DND-41 (cell line): ENCODE measurements at places on chromosomes 5 and 9.

DNA sequence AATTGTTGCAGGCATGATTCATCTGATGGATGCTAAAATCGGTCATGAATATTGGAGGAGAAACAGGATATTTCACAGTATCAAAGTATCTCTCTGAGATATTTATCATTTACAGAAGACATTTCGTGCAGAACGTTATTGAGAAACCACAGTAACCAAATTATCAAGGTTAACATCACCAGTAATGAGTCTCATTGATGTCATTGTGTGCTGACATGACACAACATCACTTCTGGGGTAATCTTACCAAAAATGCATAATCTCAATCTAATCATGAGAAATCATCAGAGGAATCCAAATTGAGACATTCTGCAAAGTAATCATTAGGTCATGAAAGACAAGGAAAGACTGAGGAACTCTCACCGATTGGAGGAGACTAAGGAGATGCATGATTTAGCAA lies 42.7 kb downstream of the C5orf22 start:
- peaks cover 3% of the 10 kb centered on the region for H3K27me3 ChIP-seq
- no peak overlapping the region for H3K27ac ChIP-seq
- DNase-seq, result no peak
- H3K4me1 ChIP-seq, result no peaks in the 10 kb centered on the region

DNA sequence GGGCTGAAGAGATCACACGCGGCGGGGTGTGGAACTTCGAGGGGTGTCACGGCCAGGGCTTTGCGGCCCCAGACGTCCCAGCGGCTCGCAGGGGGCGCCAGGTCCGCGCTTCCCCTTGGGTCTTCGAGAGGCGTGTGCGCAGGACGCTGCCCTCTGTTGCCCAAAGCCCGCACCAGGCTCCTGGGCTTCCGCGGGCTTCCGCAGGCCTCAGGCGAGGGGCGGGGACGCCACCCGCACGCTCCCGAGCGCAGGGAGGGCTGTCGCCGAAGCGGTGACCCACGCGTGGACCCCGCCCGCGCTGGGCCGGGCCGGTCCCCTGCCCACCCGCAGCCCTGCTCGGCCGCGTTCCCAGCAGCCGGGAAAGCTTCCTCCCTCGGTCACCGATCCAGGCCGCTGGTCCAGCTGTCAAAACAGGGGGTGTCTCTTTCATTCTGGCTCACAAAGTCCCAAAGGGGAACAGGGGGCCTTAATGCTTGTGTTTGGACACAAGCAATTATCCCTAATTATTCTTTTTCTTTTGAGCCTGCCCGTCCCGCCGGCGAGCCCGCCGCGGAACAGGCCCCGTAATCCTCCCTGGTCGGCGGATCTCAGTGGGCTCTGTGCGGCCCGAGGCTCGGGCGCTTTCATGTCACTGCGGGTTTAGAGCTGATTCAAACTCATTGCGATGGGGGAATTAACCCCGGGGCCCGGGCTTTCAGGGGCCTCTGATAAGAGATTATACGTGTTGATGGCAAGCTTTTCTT lies 60.6 kb downstream of the TMEM174 start:
- H3K4me3 ChIP-seq, result no peak overlapping the region
- H3K4me1 ChIP-seq, result no peaks in the 10 kb centered on the region
- no peaks in the 10 kb centered on the region for H3K27me3 ChIP-seq
- no peak for DNase-seq
- no peaks in the 10 kb centered on the region for H3K36me3 ChIP-seq

- peak; percentile 13 for DNase-seq
- peak overlapping the region; percentile 40; the same call in 1 of the 2 replicates for H3K27ac ChIP-seq
- peaks cover 6% of the 10 kb centered on the region; the same call in 1 of the 2 replicates for H3K4me1 ChIP-seq
- H3K27me3 ChIP-seq, result no peaks in the 10 kb centered on the region
- no peak overlapping the region for H3K4me3 ChIP-seq
- peaks cover 62% of the 10 kb centered on the region for H3K36me3 ChIP-seq
Observed at GRCh38 chr9:132293145-132293721, 61.6 kb downstream of the SETX start.

DNA sequence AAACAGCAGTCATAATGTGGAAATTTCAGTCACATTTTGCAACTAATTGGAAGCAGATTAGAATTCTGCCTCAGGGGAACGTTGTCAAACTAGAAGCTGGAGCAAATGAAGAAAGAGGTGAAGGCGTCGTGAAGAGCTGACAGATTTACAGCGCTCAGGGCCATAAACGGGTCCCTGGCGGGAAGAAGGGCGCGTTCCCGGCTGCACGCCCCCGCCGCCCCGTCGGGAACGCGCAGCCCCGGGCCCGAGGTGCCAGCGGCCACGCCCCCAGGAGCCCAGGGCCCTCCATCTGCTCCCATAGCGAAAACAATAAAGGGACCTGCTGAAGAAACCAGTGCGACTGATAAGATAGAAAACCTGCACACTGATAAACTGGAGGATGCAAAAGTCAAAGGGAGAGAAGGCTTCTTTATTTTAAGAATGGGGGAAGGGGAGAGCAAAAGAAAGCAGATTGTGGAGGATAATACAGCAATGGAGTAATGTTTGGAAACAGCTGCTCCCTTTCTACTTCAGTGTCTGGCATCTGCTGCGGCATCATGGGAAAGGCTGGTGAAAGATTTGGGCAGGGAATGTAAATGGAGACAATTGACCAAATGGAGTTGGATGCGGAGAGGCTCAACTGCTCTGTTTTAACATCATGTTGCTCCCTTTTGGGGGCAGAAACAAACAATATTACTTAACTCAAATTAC lies 11.1 kb downstream of the ZNF608 start:
- H3K27me3 ChIP-seq, result no peaks in the 10 kb centered on the region
- no peaks in the 10 kb centered on the region for H3K36me3 ChIP-seq
- no peak for DNase-seq
- H3K4me3 ChIP-seq, result no peak overlapping the region
- H3K4me1 ChIP-seq, result no peaks in the 10 kb centered on the region; the same call in 1 of the 2 replicates

DNA sequence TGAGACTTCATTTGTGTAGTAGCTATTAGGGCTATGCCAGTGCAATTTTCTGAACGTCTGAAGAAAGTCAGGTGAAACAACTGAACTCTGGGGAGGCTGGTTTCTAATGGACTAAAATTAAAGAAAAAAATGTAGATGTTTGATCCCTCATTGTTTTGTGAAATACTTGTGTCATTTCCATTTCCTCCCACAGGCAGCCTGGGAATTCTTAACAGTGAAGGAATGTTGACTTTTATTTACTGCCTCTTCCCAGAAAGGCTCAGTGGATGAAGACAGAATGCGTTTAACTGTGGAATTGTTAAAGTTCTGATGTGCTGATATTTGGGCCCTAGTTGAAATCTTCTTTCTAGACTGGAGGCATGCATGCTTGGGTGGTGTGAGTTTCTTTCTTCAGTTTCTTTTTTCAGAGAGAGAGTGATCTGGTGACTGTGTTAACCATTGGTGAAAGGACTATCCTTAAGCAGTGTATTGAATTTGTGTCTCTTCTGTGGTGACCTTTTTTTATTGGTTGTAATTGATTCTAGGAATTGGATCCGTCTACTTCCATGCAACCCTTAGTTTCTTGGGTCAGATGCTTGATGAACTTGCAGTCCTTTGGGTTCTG lies 15.5 kb downstream of the ACER2 start:
- no peaks in the 10 kb centered on the region for H3K27me3 ChIP-seq
- H3K36me3 ChIP-seq, result no peaks in the 10 kb centered on the region
- no peak overlapping the region for H3K27ac ChIP-seq
- no peak overlapping the region for H3K4me3 ChIP-seq

DNA sequence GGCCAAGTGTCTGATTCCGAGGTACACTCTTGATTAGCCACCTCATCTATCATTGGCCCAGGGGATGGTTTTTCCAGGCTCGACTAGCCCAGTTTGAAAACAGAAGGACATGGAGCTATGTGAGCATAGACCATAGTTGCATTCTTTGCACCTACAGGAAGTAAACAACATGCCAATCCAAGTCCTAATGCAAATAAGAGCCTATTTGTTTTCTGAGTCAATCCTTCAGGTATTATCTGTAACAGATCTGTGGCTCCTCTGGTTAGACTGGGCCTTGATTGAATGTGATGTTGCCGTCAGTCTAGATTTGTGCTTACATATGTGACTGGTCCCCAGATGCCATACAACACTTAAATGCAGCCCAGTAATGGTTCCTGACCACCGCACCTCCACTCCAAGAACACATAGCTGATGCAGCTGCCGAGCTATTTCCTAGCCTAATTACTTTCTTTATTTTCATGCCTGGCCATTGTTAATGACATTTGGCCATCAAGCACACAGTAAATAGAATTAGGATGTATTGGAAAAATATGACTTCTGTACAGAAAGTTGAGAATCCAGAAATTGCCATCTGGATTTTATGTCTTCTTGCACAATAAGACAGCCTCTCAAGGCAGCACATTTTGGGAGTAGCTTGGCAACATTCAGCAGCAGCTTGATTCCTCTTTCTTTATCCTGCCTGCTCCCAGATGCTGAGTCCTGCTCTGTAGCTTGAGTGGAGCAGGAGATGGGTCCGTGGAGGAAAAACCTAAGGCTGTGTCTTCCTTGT lies 29.5 kb upstream of the ARHGAP26 start:
- no peak for DNase-seq
- H3K27me3 ChIP-seq, result no peaks in the 10 kb centered on the region
- H3K27ac ChIP-seq, result no peak overlapping the region
- no peak overlapping the region for H3K4me3 ChIP-seq

- no peak for DNase-seq
- H3K4me3 ChIP-seq, result no peak overlapping the region
- H3K27ac ChIP-seq, result no peak overlapping the region
- no peaks in the 10 kb centered on the region for H3K36me3 ChIP-seq
- H3K27me3 ChIP-seq, result no peaks in the 10 kb centered on the region
Observed at GRCh38 chr5:74361406-74362358, 278.8 kb downstream of the ENC1 start.

- no peak for DNase-seq
- H3K36me3 ChIP-seq, result no peaks in the 10 kb centered on the region
- no peak overlapping the region for H3K27ac ChIP-seq
- no peaks in the 10 kb centered on the region for H3K27me3 ChIP-seq
- H3K4me3 ChIP-seq, result no peak overlapping the region
Observed at GRCh38 chr9:121717141-121717991, 65.9 kb downstream of the DAB2IP start.

GRCh38 chr5:14034963-14035362 lies 90.5 kb upstream of the DNAH5 start:
- no peaks in the 10 kb centered on the region for H3K4me1 ChIP-seq
- no peaks in the 10 kb centered on the region for H3K36me3 ChIP-seq
- no peak overlapping the region for H3K27ac ChIP-seq
- no peaks in the 10 kb centered on the region for H3K27me3 ChIP-seq
- no peak overlapping the region for H3K4me3 ChIP-seq

GRCh38 chr5:145825751-145826180 lies 9.4 kb downstream of the PRELID2 start:
- no peak overlapping the region for H3K27ac ChIP-seq
- peaks cover 4% of the 10 kb centered on the region for H3K27me3 ChIP-seq
- no peaks in the 10 kb centered on the region for H3K4me1 ChIP-seq
- no peak overlapping the region for H3K4me3 ChIP-seq
- peak; percentile 7 for DNase-seq

DNA sequence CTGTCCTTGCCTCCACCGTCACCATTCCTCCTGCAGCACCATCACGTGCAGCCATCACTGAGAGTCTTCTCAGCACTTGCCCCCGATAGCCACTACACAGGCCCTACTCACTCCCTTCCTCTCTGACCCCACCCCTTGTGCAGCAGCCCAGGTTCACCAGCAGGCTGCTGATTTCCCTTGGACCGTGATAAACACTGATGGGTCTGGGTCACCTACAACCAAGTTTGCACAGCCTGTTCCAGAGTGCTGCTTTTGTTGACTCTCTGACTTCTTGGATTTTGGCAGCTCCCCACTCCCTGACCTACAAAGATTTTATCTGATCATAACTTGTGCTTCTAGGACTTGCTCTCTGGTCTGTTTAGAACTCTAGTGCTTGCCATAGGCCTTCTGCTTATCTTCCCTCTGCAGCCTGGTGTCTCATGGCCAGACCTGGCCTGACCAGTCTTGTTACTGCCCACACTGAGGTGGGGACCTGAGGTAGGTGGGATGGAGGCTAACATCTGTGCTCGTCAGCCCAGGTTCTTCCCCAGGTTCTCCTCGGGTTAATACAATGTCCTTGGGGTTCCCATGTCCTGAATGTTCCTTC lies 109.3 kb downstream of the TARS1 start:
- H3K36me3 ChIP-seq, result no peaks in the 10 kb centered on the region
- no peak overlapping the region for H3K4me3 ChIP-seq
- H3K27ac ChIP-seq, result no peak overlapping the region
- no peaks in the 10 kb centered on the region for H3K27me3 ChIP-seq
- no peaks in the 10 kb centered on the region for H3K4me1 ChIP-seq

- H3K4me3 ChIP-seq, result no peak overlapping the region
- no peak overlapping the region for H3K27ac ChIP-seq
- no peaks in the 10 kb centered on the region for H3K27me3 ChIP-seq
- no peak for DNase-seq
Observed at GRCh38 chr5:103452089-103452488, 110.5 kb downstream of the NUDT12 start.

DNA sequence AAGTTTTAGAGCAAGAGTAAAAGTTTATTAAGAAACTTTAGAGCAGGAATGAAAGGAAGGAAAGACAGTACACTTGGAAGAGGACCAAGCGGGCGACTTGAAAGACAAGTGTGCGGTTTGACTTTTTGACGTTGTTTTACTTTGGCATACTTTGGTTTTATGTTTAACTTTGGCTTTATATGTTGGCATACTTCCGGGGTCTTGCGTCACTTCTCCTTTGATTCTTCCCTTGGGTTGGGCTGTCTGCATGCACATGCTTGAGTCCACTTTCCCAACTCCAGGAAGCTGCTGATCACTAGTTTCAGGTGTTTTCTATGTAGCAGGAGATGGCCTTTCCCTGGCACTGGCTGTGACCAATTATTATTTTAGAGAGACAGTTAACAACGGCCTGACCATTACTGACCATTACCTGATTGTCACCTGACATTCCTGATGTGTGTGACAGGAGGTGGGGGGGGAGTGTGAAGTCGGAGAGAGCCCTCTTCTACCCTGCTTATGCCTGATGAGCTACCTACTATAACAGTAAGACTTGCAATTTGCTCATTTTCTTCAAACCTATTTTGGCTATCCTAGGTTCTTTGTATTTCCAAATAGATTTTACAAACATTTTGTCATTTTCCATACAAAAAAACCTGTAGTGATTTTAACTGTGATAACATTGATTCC lies 45.5 kb downstream of the TNFSF8 start:
- no peaks in the 10 kb centered on the region for H3K27me3 ChIP-seq
- DNase-seq, result no peak
- H3K4me3 ChIP-seq, result no peak overlapping the region
- no peak overlapping the region for H3K27ac ChIP-seq
- H3K36me3 ChIP-seq, result no peaks in the 10 kb centered on the region
- H3K4me1 ChIP-seq, result peaks cover 21% of the 10 kb centered on the region

- H3K36me3 ChIP-seq, result no peaks in the 10 kb centered on the region
- no peak overlapping the region for H3K27ac ChIP-seq
- H3K4me1 ChIP-seq, result no peaks in the 10 kb centered on the region
- no peak for DNase-seq
- H3K4me3 ChIP-seq, result no peak overlapping the region
- H3K27me3 ChIP-seq, result peaks cover 2% of the 10 kb centered on the region
Observed at GRCh38 chr5:57902095-57902494, 419.5 kb upstream of the ACTBL2 start.

DNA sequence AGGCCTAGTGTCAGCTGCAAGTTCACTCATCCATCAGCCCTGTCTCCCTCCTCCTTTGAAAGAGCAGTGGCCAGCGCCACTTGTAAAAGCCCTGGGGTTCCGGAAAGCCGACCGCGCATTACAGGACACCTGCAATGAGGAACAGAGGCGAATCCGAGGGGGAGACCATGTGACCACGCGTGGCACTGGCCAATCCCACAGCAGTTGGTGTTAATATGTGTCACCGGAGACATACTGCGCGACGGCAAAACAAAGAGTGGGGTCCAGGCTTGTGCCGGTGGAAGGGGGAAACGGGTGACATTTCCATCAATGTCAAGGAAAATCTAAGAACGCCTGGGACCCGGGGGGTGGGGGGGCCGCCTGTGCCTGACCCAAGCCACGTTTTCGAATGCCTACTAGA lies 480.8 kb downstream of the SPATA31A7 start:
- no peaks in the 10 kb centered on the region for H3K4me1 ChIP-seq
- no peak for DNase-seq
- no peaks in the 10 kb centered on the region for H3K27me3 ChIP-seq
- no peaks in the 10 kb centered on the region for H3K36me3 ChIP-seq
